HuH-7.5 (cell line): ENCODE measurements at places on chromosomes 11 and 22.

- DNase-seq: no peak
Observed at GRCh38 chr22:37480387-37481346, 5.5 kb downstream of the MFNG start.

GRCh38 chr22:27260087-27260698, 541.4 kb downstream of the MN1 start:
- DNase-seq: no peak

DNA sequence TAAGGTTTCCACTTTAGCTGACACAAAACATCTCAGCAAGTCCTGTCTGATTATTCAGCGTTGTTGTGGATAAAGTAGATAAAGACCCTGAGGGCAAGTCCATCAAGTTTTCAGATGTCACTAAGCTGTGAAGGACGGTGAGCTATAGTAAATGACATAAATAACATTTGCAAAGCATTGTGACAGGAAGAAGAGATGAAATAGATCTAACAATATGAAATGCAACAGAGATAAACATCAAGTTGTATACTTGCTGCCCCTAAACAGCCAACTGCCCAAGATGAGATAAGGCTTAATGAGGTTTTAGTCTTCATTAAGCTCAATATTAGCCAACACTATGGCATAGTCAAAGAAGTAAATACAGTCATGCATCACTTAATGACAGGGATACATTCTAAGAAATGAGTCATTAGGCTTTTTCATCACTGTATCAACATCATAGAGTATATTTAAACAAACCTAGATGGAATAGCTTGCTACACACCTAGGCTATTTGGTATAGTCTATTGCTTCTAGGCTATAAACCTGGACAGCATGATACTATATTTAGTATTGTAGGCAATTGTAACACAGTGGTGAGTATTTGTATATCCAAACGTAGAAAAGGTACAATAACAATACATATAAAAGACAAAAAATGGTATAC, 625.1 kb upstream of the ANO5 start:
- no peak for DNase-seq

- no peak for DNase-seq
Observed at GRCh38 chr11:103051981-103052380, 40.0 kb downstream of the DCUN1D5 start.

- DNase-seq: no peak
Observed at GRCh38 chr11:2524446-2525165, 79.8 kb downstream of the KCNQ1 start.
